Mesenteric fat pad (tissue), 1 donor: ENCODE measurements at places on chromosomes 2 and 18.

DNA sequence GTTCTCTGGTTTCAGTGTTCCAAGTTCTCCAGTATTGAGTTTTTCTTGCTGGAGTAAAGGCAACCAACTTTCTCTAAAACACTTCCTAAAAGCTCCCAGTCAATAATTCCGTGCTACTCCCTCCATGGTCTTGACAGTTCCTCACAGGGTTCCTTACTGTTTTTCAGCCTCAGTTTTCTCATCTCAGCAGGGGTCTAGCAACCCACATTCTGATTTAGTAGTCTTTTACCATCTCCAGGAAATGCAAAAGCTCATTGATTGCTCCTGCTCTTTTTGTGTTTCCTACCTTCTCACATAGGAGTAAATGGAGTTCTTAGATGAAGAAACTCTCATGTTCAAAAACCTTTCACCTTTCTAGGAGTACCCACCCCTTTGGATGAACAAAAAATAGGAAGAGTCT, 978.8 kb upstream of the POU3F3 start:
- DNase-seq: no peak

DNA sequence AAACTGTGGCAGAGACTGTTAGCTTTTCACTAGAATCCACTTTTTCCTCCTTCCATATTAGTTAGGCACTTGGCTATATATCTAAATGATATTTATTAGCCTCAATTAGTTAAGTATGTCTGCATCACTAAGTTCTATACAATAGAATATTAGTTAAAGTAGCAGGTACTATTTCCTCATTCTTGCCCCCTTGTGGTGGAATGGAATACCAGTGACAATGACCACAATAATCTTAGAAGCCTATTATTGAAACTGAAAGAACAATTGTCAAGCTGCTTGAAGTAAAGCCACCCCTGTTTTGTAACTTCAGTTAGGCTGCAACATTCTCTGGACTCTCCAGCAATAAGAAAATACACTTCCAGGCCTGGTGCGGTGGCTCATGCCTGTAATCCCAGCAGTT, 476.3 kb upstream of the VWC2L start:
- no peak for DNase-seq

DNA sequence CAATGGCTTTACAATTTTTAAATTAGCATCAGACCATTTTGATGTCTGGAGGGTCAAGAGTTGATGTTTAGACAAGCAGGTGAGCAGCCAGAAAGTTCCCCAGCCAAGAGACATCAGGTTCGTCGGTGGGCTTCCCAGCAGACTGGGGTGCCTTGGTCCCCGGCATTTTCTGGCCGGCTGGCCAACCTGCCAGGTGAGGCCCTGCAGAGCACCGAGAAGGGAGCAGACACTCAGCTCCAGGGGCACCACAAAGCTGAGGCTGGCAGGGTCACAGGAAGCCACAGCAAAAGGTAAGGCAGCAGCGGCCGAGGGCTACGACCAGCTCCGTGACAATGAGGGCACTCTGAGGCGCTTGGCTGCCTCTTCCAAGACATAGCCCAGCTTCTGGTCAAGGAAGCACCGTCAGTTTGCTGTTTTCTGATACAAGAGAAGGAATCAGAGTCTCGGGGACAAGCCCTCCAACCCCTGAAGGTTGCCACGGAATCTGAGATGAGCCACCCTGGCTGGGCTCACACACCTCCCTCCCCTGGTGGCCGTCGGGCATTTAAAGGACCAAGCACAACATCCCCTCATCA, 229.0 kb downstream of the MGAT5 start:
- no peak for DNase-seq

- DNase-seq: no peak
Observed at GRCh38 chr18:49849331-49850217, 36.2 kb upstream of the ACAA2 start.

- DNase-seq: no peak
Observed at GRCh38 chr18:41075212-41075611, 879.8 kb upstream of the PIK3C3 start.

GRCh38 chr18:6543330-6543908, 128.7 kb upstream of the L3MBTL4 start:
- no peak for DNase-seq

DNA sequence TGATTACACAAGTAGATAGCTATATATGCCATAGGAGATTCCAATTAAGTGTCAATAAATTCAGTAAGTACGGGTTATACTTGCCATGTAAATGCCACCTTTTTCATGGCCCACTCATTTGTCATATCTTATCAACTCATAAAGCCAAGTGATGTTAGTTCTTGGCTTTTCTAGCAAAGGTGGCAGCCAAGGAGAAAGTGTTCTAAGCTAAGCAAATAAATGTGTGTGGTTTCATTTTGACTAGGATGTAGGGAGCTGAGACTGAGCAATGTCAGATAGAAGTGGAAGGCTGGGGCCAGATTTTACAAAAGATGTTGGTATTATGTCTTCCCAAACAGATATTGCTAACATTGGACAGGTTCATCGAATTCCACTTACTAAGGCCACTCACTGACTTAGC, 952.0 kb downstream of the SLC4A3 start:
- DNase-seq: no peak

DNA sequence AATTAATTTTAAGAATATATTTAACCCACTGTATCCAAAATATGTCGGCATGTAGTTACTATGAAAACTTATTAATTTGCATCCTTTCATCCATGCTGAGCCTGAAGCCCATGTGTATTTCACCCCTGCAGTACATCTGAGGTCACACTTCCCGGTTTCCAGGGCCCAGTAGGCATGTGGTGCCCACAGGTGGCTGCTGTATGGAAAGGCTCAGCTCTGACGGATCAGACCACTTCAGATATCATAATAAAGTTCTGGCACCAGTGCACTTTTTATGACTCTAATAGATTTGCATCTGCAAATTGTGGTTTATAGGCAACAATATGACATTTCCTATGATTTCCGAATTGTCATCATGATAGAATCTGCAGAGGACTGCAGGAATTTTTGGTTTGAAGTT, 22.5 kb downstream of the SH3RF3 start:
- DNase-seq: no peak

GRCh38 chr18:3597409-3598357, 147.7 kb downstream of the TGIF1 start:
- no peak for DNase-seq

GRCh38 chr2:58714238-58714637, 473.1 kb upstream of the FANCL start:
- no peak for DNase-seq

GRCh38 chr2:226169751-226170581, 629.7 kb downstream of the IRS1 start:
- no peak for DNase-seq

DNA sequence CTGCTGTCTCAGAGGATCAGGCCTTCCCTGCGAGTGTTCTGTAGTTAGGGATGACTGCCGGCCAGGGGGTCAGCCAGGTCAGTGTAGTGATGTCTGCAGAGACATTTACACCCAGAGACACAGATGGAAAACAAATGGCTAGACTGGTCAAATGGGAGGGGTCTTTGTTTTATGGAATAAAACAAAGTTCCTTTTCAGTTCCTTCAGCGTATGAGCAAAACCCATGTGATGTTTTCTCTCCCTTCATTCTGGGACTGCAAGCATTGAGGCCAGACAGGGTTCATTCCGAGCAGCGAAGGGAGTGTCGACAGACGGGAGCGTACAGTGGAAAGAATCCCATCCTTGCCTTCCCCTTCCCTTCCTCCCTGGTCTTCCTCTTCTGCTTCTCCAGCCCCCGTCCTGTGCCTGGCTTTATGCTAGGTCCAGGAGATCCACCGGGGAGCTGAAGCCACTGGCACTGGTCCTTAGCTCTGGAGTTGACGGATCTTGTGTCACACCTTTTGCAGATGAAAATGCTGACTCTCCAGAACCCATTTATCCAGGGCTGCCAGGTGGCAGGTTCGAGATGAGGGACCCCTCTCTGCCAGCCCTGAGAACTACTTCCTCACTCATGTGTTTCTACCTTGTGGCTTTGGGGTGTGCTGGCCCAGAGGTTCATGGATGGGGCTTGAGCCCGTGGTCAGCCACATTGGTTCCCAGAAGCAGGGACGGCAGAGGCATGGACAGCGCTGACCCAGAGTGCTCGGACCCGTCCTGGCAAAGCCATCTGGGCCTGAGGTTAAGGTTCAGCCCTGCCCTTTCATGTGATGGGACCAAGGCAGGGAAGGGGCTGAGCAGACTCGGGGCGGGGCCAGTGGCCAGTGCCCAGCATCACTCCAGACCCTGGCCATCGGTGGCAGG, 24.2 kb downstream of the ITGB1BP1 start:
- no peak for DNase-seq

GRCh38 chr2:112699984-112700667, 20.7 kb upstream of the NT5DC4 start:
- no peak for DNase-seq

DNA sequence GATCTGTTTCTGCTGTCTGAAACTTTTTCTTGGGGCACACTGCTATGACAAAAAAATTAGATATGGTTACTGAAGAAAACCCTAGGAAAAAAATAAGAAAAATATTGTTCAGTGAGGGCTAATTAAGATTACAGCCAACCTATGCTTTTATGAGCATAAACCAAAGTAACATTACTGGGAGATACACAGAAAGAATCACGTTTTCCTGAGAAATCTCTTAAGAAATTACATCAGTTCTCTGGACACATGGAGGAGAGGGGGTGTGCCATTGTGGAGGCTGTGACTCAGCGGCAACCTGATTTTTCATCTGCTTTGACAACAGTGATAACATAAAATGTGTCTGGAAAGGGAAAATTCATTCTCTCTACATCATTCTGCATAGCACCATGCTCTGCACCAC, 13.4 kb upstream of the NMI start:
- DNase-seq: no peak

GRCh38 chr2:64092502-64092901, 51.7 kb downstream of the PELI1 start:
- no peak for DNase-seq

GRCh38 chr2:198254536-198255090, 450.2 kb downstream of the PLCL1 start:
- DNase-seq: no peak

DNA sequence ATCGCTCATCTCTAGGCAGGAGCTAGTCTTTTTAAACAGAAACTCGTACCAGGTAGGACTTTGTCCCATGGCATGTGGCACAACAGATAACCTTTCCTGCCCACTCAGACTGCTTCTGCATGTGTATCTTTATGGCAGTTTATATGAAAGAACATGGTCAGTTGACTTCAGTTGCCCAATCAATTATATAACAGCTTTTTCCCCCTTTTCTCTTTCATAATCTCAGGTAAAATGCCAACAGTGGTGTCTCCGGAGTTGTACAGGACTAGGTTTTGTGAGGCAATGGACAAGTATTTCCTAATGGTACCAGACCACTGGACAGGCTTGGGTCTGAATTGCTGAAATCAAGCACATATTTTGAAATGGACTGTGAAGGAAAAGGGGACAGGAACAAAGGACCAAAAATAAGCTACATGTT, 51.6 kb upstream of the PTH2R start:
- DNase-seq: no peak

DNA sequence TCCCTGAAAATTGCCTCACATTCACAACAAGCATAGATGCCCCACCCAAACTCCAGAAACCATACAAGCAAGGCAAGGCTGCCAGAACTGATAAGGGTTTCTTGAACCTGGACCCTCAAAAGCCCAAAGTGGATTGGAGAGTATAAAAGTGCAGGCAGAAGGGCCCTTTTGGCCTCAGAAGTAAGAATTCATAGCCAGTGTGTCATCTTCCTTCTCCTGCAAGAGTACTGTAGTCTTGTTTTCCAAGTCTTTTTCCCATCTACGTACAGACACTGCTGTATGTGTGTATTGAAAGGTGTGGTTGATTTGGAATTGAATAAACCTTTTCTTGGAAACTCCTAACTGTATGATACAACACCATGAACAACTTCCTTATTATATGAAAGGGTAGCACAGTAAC, 46.8 kb downstream of the ZC3H15 start:
- no peak for DNase-seq
